CD4-positive, alpha-beta T cell treated with Interleukin-15 for 4 hours (primary cell): ENCODE measurements at places on chromosomes 3 and 15.
A peak's percentile ranks its signal among the peaks of the same experiment; 100 is the strongest.

GRCh38 chr3:58260733-58261132 is 23.1 kb downstream of the ABHD6 start:
- no peak for DNase-seq

DNA sequence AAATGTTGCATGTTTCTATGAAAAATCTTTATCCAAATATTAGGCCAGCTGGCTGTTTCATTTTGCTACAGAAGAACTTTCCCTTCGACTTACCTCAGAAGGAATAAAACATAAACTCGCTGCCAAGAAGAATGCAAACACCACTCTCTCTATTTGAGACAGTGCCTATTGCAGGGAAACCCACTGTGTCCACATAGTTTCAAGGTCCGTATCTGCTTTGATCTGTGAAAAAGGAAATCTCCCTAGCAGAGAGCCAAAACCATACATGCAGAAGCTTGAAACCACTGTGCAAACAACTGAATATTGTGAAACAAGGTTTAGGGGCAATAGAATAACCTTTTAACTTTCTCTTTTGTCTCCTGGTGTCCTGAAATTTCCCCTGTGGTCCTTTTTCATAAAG is 35.0 kb upstream of the CAPN7 start:
- DNase-seq = no peak

GRCh38 chr15:75356517-75356916 is 9.7 kb downstream of the NEIL1 start:
- no peak for DNase-seq

DNA sequence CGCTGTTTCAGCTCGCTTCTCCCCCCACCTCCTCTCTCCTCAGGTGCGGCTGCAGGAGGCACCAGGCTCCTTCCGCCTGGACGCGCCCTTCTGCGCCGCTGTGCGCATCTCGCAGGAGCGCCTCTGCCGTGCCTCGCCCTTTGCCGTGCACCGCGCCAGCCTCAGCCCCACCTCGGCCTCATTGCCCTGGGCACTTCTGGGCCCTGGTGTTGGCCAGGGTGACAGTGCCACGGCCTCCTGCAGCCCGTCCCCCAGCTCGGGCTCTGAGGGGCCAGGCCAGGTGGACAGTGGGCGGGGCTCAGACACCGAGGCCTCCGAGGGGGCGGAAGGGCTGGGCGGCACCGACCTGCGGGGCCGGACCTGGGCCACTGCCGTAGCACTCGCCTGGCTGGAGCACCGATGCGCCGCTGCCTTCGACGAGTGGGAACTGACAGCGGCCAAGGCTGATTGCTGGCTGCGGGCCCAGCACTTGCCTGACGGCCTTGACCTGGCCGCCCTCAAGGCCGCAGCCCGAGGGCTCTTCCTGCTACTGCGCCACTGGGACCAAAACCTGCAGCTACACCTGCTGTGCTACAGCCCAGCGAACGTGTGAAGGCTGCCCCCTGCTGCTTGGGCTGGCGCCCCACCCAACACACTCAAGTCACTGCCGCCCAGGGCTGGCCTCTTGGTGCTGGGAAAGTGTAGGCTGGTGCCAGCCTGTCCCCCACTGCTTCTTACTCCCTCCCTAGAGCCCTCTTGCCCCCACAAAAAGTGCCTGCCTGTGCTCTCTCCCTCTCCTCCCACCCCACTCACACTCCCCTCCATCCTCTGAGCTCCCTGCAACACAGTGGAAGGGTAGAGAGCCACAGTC is 7.1 kb downstream of the ALG3 start:
- no peak for DNase-seq

- DNase-seq = peak; percentile 56
These were observed 93.9 kb upstream of the RASGRF1 start for GRCh38 chr15:79184465-79184892.

DNA sequence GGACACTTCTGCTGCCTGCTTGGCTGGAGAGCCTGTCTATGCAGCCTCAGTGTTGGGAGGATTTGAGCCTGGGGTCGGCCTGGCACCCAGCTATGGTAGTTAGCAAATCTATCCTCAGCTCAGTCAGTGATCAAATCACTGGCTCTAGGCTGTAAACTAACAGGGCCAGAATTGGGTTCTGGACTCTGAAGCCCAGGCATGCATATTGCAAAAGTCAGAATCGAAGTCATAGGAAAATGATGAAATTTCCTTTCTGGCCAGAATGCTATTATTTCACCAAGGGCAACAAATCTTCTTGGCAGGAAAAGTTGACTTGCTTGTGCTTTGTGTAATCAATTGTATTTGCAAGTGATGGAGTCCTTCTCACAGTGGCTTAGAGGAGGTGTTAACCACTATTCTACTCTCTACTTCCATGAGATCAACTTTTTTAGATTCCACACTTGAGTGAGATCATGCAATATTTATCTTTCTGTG is 482.6 kb upstream of the TPRG1 start:
- DNase-seq = no peak

DNA sequence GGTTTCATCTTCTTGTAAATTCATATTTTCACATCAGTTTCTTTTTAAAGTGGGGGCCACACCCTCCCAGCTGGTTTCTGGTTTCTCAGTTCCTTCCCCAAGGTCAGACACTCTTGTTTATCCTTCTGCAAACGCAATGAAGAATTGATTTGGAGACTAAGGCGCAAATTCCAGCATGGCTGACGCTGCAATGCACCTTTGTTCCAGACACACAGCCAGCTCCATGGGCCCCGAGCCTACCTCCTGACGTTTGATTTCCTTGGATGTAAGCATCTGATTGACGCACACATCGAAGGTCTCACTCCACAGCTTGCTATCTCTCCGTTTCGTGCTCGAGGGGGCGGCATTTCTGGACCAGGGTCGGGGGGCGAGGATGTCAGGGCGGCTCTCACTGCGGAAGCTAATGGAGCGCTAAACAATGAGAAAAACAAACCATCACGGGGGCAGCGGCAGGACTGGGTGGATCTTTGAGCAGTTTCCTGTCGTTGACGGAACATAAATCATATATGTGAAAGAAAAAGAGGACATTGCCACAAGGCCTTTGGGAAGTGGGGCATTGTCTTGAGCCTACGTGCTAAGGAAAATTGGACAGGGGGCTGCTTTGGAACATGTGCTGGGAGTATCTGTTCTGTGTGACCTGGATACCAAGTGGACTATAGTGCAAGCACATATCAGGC is 46.9 kb downstream of the ARHGEF3 start:
- peak; percentile 39 for DNase-seq

GRCh38 chr3:183085634-183086390 is 13.5 kb downstream of the MCCC1 start:
- DNase-seq = peak; percentile 7

DNA sequence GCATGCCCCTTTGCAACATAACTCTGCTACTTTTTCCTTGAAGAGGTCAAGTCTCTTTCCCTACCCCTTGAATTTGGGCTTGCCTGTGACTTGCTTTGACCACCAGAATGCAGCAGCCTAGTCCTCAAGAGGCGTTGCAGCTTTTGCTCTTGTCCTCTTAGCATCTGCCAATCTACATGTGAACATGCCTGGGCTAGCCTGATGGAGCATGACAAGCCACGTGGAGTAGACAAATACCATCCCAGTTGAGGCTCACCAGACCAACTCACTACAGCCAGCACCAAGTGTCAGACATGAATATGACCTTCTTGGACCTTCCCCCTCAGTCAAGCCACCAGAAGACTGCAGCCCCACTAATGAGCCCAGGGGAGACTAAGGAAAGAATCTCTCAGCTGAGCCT is 32.9 kb downstream of the AMOTL2 start:
- no peak for DNase-seq

DNA sequence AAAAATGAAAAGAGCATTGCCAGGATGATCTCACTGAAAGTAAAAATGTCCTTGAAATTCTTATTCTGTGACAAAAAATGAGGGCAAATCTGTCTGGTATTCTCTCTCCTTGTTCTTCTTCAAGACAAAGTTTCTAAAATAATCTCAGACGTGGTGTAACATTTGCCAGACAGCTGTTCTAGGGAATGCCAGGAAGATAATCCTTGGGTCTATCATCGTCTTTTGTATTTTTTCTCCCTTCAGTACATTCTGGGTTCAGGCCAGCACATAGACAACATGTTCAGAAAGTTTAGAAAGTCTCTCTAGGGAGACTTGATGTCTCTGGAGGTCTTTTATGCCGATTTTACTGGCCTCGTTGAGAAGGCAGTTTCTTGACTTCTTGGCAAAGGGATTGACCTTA is 121.2 kb upstream of the HES1 start:
- no peak for DNase-seq

DNA sequence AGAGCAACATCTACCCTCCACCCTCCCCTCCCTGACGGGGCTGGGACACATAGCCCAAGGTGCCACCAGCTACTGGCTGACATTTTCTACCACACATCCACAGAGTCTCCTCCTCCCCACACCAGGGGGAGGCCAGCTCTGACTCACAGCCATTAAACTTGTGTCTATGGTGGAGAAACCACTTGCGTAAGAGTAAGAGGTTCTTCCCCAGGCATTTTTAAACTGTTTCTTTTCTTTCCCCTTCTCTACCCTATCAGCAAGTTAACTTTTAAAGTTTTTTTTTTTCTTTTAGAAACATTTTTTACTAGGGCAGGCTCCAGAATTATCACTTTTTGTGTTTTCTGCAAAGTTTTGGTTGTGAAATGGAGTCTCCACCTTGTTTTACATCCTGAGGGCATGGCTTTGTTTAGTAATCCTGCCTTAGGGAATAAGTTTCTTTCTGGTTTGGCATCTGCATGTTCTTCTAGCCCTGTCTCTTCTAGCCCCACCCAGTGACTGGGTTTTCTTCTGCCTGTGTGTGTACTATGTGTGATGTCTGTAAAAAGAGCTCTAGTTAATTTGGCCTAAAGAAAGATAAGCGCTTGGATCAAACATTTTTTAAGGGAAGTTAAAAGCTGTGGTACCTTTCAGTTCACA is 148.8 kb upstream of the GADL1 start:
- no peak for DNase-seq

- no peak for DNase-seq
These were observed 15.2 kb upstream of the ACTC1 start for GRCh38 chr15:34810443-34811129.

DNA sequence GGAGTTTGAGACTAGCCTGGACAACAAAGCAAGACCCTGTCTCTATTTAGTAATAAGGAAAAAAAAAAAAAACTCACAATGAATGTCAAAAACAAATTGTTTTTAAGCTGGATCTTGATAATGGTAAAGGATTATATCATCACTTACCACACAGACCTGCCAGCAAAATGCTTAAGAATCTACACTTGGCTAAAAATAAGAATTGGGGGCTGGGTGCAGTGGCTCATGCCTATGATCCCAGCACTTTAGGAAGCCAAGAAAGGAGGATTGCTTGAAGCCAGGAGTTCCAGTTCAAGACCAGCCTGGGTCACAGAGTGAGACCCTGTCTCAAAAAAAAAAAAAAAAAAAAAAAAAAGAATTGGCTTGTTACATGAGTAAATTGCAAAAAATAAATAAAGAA is 31.0 kb downstream of the ACAP2 start:
- DNase-seq = no peak

- DNase-seq = peak; percentile 53
These were observed 30.7 kb downstream of the SEMA7A start for GRCh38 chr15:74402873-74403587.

- no peak for DNase-seq
These were observed 60.0 kb downstream of the PLOD2 start for GRCh38 chr3:146100825-146101444.

DNA sequence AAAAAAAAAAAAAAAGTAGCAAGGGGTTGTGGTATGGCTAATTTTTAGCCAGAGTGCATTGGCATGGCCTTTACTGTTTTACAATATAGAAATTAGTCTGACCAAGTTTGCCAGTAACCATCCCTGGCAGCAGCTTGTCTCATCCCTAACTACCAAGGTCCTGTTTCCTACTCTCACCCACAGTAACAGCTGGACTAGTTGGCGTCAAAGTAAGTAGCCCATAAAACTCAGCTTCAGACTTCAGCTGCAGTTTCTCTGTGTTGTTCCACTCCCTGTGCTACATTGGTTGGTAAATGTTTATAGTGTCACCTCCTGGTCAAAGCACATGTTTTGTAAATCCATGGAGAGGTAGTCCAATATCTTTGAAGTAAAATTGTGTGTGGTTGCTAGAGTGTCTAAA is 691.3 kb downstream of the ZPLD1 start:
- no peak for DNase-seq

DNA sequence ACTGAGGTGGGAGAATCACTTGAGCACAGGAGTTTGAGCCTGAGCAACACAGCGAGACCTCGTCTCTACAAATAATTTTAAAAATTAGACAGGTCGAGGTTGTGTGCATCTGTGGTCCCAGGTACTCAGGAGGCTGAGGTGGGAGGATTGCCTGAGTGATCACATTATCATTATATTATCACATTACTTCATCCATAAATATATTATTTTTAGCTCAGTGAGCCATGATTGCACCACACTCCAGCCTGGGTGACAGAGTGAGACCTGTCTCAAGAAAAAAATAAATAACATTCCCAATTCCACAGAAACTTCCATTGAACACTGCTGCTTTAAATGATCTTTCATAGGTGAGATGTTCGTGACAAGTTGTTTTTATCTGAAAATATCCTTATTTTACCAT is 21.8 kb downstream of the GABPB1 start:
- no peak for DNase-seq

DNA sequence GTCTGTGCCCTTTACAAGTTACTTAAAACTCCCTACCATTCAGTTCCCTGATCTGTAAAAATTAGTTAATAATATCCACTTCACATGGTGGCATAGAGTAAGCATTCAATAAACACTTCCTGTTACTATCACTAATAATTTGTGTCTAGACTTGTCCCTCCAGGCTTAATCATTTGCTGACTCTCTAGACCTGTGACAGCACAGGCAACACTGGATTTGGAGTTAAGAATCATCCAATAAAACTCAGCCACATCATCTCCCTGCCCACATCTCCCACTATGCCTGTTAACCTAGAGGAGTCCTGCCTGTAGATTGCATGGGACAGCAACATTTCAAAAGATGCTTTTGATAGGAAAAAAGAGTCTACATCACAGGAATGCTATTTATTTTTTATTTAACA is 564.6 kb downstream of the MFSD1 start:
- no peak for DNase-seq

- DNase-seq = no peak
These were observed 49.7 kb downstream of the TMEM39A start for GRCh38 chr3:119413603-119414280.

DNA sequence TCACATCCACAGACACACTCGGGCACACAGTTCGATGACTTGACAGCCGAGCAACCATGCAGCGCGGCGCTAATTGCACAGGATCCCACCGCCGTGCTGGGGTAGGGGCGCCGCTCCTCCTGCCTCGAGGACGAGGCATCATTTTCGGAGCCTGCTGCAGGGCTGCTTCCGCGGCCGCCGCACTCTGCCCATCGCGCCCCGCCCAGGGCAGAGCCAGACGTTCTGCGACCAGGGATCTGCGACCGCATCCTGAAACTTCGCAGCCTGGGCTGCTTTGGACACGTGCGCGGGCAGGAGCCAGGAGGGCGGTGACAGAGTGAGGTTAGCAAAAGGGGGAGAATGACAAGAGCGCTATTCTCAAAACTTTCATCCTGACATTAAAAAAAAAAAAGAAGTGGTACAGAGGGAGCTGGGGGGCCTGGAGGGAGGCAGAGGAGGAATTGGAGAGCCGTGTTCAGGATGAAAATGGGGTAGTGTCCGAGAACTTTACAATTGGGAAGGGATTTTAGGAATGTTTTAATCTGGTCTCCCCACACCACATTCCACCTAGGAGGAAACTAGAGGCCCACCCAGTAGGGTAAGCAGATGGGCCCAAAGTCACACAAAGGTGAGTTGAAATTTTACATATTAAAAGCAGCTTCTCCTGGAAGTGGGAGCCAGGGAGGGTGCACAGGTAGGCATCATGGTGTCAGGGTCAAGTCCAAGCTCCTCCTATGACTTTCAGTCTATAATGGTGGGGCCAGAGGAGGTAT is 15.9 kb downstream of the IGDCC3 start:
- no peak for DNase-seq
